ENCODE measurements at places on chromosomes 6 and 20.

DNA sequence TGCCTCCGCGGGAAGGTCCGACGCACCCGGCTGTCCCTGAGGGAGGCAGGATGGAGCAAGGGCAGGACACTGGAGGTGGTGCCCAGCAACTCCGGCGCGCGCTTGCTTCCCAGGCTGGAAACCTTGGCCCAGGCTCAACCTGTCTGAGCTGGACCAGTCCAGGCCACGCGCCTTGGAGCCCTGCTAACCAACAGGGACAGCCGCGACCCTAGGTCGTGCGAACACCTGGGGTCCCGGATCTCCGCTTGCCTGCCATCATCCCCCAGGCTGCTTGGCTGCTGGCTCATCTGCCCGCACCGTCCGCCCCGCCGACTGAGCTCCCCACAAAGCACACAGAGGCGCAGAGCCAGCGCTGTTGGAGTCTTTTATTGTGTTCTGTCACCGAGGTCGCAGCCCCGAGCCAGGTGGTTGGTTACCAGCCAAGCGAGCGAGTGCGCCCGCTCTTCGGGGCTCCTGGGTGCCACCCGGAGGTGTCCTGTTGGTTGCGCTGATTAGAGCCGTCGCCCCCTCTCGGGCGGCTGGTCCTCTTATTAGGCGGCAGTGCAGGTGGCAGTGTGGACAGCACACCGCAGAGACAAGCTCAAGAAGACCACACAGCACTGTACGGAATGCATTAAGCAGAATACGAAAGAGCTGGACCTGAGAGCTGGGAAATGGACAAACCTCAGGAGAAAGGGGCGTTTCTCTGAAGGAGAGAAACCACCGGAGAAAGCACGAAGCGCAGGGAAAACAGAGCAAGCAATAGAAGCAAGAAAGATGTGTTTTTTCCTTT lies 3.8 kb downstream of the COL12A1 start:
- DNase-seq, result no peak

- DNase-seq, result no peak
Measured at GRCh38 chr6:131914967-131915751, 36.0 kb downstream of the CCN2 start.

DNA sequence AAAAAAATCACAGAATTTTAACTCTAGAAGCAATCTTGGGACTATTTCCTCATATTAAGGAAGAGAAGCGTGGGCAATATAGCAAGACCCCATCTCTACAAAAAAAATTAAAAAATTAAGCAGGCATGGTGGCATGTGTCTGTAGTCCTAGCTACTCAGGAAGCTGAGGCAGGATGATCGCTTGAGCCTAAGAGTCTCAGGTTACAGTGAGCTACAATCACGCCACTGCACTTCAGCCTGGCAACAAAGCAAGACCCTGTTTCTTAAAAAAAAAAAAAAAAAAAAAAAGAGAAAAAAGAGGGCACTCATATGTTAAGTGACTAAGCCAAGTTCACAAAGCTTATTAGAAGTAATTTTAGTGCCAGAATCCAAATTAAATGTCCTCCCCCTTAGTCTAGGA lies 100.8 kb downstream of the SESN1 start:
- no peak for DNase-seq

GRCh38 chr6:31272436-31272835 lies 544 bp upstream of the HLA-C start:
- no peak for DNase-seq

GRCh38 chr6:107764684-107765460 lies 59.2 kb downstream of the SCML4 start:
- DNase-seq, result no peak

- no peak for DNase-seq
Measured at GRCh38 chr6:164693944-164694343, 615.5 kb downstream of the C6orf118 start.

GRCh38 chr6:14865531-14866100 lies 380.3 kb upstream of the JARID2 start:
- DNase-seq, result no peak

All from suprapubic skin (tissue), 4 donors.